ENCODE measurements at places on chromosomes 11 and 22.

GRCh38 chr11:133952199-133953190 lies 4.3 kb downstream of the IGSF9B start:
- no peak for DNase-seq

DNA sequence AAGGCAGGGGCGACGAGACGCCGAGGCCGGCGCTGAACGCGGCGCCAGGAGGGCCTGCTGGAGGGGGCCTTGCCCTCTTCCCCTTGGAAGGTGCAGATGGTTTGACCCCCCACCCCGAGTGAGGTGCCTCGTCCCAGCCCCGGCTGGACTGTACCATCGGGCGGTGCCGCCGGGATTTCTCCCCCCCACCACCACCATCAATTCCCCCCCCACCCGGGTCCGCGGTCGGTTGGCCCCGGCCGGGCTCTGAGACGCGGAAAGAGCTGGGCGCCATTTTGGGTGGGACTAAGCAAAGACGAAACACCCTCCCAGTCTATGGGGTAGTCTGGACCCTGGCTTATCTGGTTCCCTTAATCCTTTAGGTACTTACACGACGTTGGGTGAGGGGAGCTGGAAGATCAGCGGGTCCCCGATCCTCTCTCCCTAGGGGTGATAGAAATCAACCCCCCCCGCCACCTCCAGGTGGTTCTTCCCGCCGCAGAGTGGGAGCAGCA lies at the start of gene PRDM10:
TSS of gene PRDM10 (minus strand) at position 484 of the 494 bp plus-strand sequence. CDS start 41,871 bp downstream, outside the sequence.
- peak; percentile 96 for DNase-seq

DNA sequence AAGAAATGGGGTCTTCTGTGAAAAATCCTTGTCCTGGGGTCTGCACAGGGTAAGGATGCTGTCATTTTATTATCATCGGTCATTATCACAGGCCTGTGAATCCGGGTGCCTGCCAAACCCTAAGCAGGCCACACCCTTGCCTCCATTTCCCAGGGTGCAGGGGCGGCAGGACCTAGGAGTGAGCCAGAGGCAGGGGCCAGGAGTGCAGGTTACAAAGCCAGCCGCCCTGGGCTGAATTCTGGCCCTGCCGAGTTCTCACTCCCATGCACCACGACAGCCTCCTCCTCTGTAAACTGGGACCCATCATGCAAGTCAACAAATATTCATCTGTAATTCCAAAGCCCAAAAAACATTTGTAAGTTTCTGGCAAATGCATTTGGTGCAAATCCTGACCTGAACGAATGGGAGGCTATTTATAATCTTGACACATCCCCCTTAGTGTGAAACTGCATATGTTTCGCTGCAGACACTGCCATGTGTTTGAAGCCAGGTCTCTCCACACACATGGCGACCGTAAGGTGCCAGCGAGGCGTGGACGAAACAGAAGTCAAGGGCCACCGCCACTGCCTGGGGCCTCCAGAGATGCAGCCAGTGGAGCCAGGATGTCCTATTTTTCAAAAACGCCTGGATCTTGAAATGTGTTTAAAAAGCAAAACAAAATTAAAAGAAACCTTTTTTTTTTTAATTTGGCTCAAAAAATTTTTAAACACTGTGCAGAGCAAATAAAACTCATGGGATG lies 6.7 kb downstream of the CD5 start:
- no peak for DNase-seq

DNA sequence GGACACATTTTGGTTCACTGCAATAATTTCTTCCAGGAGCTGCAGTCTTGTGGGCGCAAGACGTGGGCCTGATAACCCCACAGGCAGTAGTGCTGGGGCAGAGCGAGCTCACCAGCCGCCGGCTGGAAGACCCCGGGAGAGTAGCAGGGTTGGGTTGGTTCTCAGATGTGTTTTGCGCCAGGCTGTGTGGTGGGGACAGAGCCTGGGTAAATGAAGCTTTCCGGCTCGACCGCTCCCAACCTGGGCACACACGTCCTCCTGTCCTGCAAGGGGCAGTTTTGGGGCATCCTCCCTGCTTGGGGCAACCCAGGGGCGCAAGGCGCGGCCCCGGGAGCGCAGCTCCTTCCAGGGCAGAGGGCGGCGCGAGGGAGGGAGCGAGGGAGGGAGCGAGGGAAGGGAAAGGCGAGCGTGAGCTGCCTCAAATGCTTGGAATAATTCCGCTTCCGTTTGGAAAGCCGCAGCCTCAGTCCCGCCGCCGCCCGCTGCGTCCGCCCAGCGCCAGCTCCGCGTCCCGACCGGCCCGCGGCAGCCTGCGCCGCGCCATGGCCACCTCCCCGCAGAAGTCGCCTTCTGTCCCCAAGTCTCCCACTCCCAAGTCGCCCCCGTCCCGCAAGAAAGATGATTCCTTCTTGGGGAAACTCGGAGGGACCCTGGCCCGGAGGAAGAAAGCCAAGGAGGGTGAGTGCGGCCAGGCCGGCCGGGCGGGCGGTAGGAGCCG lies at the start of gene PARVA:
TSS of gene PARVA (plus strand) at position 466 of the 718 bp plus-strand sequence. CDS start at position 543, 77 bp downstream.
- DNase-seq, result no peak

GRCh38 chr11:122019908-122020694 lies 95.9 kb downstream of the BLID start:
- DNase-seq, result no peak

DNA sequence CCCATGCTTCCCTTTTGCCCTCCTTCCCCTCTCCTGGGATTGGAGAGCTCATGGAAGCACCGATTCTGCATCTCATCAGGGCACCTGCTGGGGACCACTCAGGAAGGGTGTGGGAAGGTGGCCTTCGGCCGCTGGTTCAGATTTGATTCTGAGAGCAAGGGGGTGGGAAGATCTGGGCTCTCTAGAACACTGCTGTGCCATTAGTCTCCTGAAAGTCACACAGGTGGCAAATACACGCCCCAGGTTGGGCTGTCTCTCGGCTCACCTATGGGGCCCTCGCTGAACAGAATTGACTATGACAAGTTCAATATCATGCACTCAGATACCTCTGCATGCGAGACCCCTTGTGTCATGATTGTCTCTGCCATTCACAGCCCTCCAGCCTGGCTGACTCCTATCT lies 12.8 kb upstream of the APOBEC3A start:
- DNase-seq, result no peak

DNA sequence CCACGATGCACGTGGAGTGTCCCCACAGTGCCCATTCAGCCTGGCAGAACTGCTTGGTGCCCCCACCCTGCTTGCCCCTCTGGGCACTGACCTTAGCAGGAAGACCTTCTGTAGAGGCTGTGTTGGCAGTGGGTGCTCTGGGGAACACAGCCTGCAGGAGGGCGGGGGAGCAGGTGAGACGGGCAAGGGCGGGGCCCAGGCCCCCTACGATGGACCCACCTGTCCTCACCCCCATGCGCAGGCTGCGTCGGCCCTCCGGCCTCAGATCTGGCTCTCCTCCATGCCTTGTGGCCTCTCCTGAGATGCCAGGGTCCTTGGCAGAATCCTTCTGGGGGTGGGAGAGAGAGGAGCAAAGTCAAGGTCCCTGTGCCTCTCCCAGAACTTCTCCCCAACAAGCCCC lies 10.9 kb downstream of the CDC42BPG start:
- no peak for DNase-seq

- no peak for DNase-seq
Measured at GRCh38 chr11:10414181-10414580, 40.9 kb upstream of the AMPD3 start.

Measured in CD4-positive, alpha-beta T cell treated with Interleukin-4 for 4 hours (primary cell).